ENCODE measurements at places on chromosomes 5 and 9.

- DNase-seq, result no peak
Observed at GRCh38 chr9:137023583-137023991, 4.5 kb downstream of the ABCA2 start.

DNA sequence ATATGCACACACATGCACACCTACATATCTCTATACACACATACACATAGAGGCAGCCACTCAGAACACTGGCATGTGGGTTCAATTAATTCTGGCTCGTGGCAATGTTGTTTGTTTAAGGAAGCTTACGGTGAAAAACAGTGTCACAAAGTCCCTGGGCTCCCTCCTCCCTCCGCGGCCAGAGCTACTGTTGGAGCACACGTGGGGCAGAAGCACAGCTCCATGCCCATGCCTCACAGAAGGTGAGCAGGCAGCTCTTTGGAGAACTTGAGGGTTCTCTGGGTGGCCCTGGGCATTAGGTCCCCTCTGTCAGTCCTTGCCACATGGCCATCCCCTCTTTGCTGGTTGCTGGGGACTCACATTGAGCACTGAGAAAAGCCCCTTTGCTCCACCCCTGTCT lies 107.5 kb downstream of the GADD45G start:
- DNase-seq, result no peak

DNA sequence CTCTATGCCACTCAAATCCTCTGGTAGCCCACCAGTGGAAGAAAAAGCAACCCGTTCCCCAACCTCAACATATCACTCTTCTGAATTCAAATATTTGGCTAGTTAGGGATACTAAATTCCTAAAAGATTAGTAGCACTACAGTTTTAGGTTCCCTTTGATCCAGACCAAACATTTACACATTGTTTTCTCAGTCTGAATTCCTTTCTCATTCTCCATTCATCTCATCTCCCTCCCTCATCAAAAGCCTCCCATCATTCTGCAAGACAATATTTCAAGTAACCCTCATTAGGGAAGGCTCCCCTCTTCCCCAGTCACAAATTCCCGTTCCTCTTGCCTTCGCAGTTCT lies 26.3 kb downstream of the ADAM19 start:
- DNase-seq, result no peak

- no peak for DNase-seq
Observed at GRCh38 chr5:109873687-109874086, 184.0 kb downstream of the MAN2A1 start.

GRCh38 chr5:154647761-154648145 lies 107.4 kb upstream of the LARP1 start:
- DNase-seq, result no peak

GRCh38 chr9:134356496-134357470 lies 30.5 kb downstream of the RXRA start:
- no peak for DNase-seq

DNA sequence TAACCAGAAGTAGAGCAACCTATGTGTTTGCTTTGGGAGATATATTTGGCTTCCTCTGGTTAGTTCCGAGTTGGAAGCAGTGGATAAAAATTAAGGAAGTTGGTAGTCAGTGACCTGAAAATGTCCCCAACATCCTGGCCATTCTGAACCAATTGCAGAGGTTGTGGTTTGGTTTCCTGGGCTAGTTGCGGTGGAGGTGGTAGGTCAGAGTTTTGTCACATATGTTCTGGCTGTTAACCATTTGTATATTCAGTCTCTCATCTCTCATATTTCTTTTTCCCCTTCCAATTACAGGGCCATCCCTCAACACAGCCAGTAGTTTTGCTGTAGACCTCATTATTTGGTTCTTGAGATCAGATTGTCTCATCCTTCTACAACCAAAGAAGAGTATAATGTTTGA lies 1026.9 kb downstream of the PTPRD start:
- no peak for DNase-seq

- no peak for DNase-seq
Observed at GRCh38 chr9:78103971-78104433, 72.4 kb upstream of the GNAQ start.

GRCh38 chr5:52808316-52808901 lies 20.7 kb downstream of the ITGA1 start:
- no peak for DNase-seq

- DNase-seq, result peak; percentile 62
Observed at GRCh38 chr5:79133657-79134451, 22.2 kb downstream of the BHMT start.

GRCh38 chr5:74963407-74963806 lies 89.0 kb downstream of the GCNT4 start:
- DNase-seq, result no peak

DNA sequence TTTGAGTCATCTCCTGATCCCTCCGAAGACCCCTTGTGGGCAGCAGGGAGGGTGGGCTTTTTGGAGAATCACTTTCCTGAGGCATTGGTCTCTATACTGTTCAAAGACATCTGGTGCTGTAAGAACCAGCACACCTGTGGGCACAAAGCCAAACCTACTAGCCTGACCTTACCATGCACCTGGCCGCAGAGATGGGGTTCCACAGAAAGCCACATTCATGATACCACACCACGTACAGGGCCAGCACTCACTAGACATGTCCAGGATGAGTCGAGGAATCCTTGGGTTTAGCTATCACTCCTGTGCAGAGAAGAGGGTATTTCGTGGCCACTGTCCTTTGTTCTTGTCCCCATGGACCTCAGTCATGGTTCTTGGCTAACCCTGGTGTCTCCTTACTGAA lies 203.4 kb downstream of the CACNA1B start:
- no peak for DNase-seq

GRCh38 chr5:110087829-110088228 lies 398.1 kb downstream of the MAN2A1 start:
- no peak for DNase-seq

DNA sequence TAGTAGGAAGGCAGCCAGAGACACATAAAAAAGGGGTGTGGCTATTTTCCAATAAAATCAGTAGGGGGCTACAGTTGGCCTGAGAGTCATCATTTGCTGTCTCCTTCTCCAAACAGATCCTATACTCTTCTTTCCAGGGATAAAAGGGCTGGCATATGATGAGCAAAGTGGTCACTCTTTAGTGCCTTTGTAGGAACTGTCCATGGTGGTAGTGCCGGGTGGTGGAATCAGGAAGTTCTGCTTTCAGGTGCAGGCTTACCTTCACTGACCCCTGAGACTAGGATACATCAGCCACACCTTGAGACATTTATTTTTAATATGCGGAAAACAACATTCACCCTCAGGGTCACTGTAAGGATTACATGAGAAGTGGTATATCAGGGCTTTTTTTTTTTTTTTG lies 80.8 kb downstream of the ASTN2 start:
- DNase-seq, result peak; percentile 10

DNA sequence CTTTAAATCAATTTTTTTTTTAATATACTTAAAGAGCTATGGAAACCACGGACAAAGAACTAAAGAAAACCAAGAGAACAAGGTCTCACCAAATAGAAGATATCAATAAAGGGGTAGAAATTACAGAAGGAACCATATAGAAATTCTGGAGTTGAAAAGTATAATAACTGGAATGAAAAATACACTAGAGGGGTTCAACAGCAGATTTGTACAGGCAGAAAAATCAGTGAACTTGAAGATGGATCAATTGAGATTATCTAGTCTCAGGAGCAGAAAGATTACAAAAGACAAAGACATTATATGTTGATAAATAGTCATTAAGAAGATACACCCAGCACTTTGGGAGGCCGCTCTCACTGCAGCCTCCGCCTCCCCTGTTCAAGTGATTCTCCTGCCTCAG lies 56.1 kb downstream of the GAPVD1 start:
- no peak for DNase-seq

DNA sequence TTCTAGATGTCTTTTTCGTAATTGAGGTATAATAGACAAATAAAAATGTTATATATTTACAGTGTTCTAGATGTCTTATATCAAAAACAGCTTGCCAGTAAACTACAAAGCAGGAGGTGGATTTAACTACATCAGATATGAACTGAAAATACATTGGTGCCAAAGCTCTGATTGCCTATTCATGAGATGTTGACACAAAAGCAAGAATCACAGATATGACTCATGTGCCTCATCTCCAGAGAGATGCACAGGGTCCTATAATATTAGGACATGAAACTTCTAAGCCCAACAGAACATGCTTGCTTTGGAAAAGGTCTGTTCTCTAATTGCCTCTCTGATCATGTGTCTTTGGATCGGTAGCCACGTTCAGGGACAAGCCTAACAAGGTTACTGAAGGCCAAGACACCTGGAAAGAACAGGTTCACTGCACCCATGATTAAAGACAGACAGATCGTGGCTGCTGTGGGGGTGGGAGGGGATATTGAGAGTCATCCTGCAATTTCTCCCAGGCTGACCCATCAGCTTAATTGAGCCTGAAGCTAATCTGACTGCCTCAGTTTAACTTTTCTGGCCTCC lies 16.8 kb downstream of the ABCA1 start:
- no peak for DNase-seq
